ENCODE measurements at places on chromosomes 2 and 18.
A peak's percentile ranks its signal among the peaks of the same experiment; 100 is the strongest.

GRCh38 chr2:235709124-235709813 lies 215.4 kb downstream of the AGAP1 start:
- no peak for DNase-seq

GRCh38 chr2:82690757-82691411 lies 1768.2 kb downstream of the SUCLG1 start:
- no peak for DNase-seq

DNA sequence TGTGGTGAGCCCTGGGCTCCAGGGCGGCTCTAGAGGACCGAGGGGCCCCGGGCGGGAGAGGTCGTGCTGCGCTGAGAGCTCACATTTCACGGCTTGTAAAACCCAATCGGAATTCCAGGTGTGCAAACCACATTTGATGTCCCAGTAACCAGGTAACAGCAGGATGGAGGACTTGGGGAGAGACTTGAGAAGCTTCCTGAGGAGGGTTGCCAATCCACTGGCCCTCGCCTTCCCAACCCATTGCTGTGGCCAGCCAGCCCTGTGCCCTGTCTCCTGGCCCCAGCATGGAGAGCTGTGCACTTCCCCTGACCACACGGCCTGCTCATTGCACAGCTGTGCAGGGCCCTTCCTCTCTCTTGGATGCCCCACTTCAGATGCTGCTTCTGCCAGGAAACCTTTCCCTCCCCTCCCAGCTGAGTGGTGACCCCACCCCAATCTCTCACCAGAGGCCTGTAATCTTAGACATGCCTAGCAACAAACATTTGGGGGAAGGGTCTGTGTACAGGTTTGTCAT lies 39.6 kb downstream of the ASB1 start:
- no peak for DNase-seq

DNA sequence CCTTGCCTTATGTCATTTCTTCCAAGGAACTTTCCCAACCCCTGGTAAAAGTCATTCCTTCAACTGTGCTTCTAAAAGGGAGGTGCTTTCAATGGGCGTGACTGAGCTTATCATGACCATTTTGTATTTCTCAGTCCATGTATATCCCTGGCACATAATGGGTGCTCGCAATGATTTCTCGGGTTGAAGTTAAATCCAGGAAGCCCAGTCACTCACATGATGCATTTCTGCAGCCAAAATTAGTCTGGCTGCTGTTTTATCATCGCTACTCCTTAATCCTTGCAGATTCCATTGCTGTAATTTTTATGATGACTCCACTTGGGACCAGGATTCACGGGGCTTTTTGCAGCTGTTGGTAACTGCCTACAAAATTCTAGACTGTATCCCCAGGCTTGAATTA lies 25.9 kb upstream of the RFX8 start:
- no peak for DNase-seq

GRCh38 chr2:154720651-154721050 lies 22.2 kb downstream of the KCNJ3 start:
- DNase-seq: no peak

- DNase-seq: no peak
These were observed 53.1 kb downstream of the ACVR1 start for GRCh38 chr2:157822993-157823392.

- no peak for DNase-seq
These were observed 46.5 kb downstream of the RAB10 start for GRCh38 chr2:26080356-26080755.

DNA sequence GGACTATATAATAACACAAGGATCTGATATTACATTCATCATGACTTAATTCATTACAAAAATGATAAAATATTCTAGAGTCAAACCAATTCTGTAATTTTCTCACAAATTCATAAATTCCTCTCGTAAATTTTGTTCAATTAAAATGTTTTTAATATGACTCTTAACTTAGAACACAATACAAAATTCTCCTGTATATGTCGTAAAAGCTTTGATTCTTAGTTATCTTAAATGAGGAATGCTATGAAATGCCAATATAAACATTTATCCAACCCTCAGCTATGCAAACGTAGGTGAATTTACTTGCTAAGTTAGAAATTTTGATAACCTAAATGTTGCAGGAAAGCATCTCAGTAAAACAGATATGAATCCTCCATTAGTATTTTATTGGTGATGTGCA lies 28.9 kb downstream of the ARHGAP15 start:
- no peak for DNase-seq

GRCh38 chr2:104866883-104867812 lies 13.2 kb downstream of the POU3F3 start:
- peak; percentile 29 for DNase-seq

- DNase-seq: no peak
These were observed 48.4 kb upstream of the ATG16L1 start for GRCh38 chr2:233203060-233203459.

DNA sequence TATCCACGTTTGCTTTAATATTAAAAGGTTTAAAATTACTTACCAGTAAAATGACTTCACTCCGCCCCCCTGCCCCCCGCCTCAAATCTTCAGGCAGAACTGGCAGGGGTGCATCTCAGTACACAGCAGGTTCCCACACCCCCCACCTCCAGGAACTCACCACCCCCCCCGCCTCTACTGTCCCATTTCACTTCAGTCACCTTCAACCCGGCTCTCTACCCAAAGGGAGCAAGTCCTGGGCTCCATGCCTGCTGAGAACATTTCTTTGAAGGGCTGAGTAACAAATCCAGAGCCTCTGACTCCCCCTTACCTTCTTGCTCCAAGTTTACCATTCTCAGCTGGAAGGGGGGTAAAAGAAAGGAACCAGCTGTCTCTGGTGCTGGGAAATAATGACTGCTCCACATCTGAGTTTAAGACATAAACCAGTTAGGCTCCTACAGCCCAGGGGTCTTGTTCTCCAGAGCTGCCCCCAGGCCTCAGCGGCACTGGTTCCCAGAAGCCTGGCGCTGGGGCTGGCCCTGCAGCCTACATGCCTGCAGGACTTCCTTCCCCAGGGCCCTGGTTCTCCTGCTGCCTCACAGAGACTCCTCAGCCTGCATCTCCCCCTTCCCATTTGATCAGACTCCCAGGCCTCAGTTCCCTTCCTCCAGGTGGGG lies 42.8 kb downstream of the DNMT3A start:
- DNase-seq: no peak

- DNase-seq: no peak
These were observed 36.7 kb downstream of the HDAC4 start for GRCh38 chr2:239363946-239364637.

- no peak for DNase-seq
These were observed 1.9 kb downstream of the CMPK2 start for GRCh38 chr2:6863792-6864191.

GRCh38 chr2:196453613-196454047 lies 185.9 kb upstream of the CCDC150 start:
- DNase-seq: peak; percentile 34

DNA sequence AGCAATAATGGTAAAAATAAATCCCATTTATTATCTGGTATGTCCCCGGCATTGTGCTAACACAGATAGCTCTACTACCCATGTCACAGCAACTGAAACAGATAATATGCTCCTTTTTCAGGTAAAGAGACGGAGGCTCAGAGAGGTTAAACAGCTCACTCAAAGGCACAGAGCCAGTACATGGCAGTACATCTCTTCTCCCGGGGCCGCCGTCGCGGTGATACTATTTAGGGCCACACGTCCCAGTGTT lies 693 bp upstream of the PDK1 start:
- no peak for DNase-seq

- no peak for DNase-seq
These were observed 75.5 kb upstream of the ZNF532 start for GRCh38 chr18:58788971-58789875.

DNA sequence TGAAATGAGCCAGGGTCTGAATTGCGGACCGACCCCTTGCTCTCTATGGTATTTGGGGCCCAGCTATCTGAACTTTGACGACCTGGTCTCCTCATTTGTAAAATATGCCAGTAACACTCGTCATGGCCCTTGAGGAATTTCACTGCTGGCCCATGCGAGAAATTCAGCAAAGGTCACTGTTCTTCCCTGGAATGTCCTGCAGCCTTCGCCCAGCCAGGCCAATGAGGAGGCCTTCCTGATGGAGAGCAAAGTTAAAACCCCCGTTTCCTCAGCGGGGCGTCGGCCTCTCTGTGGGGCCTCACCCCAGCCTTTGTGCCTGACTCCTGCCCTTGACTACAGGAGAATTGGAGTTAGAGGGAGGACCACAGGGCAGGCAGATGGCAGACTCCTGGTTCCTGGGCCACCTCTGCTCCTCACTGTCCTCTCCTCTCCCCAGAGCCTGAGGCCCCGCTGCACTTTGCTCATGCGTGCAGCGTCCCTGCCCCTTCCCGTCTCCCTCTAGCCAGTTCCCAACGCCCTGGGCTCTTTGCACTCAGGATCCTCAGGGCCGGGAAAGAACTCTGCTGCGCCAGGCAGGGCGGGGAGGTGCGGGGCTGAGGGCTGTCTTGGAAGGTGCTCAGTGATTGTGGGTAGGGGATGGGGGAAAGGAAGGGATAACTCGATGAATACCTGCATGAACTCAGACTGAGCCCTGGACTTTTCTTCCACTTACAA lies 257.0 kb upstream of the RAB6C start:
- DNase-seq: no peak

DNA sequence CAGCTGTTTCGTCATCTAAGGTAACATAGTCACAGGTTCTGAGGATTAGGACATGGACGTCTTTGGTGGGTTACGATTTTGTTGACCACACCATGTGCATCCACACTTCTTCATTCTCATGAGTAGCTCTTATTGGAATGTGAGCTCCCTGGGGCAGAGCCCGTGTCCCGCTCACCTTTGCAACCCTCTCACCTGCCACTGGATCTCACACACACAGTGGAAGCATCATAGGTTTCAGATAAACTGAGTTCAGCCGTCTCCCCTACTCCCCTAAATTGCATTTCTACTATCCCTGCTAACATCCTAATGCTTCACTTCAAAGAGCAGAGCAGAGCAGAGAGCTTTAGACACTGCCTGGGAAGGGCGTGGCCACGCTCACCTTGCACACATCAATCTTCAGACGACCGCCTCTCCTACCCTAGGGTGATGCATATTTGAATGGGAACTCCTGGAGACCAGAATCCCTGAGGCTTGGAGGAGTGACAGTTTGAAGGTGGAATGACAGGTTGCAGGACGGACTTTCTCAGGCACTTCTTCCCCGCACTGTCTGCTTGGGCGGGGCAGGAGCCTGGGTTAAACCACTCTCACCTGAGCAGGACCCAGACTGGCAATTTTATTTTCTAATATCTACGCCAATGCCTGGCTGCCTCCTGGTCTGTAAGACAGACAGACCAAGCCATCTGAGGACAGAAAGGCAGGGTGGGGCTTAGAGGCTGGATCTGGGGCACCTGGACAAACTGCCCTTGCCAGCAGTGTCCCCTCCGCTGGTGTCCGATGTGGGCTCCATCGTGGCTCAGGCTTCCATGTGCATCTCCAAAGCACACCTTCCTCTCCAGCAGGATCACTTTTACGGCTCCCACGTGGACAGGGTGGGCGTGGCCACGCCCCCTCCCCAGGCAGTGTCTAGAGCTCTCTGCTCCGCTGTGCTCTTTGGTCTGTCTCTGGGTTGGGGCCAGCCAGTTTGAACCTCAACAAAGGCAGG lies 229.5 kb upstream of the COPS8 start:
- DNase-seq: no peak

- DNase-seq: peak; percentile 46
These were observed 30.5 kb upstream of the ATP8B1 start for GRCh38 chr18:57833441-57834101.

Data from GM13976 (cell line).